CD4-positive, alpha-beta T cell treated with Interleukin-4 for 1 hour (primary cell): ENCODE measurements at places on chromosomes 11 and 22.

DNA sequence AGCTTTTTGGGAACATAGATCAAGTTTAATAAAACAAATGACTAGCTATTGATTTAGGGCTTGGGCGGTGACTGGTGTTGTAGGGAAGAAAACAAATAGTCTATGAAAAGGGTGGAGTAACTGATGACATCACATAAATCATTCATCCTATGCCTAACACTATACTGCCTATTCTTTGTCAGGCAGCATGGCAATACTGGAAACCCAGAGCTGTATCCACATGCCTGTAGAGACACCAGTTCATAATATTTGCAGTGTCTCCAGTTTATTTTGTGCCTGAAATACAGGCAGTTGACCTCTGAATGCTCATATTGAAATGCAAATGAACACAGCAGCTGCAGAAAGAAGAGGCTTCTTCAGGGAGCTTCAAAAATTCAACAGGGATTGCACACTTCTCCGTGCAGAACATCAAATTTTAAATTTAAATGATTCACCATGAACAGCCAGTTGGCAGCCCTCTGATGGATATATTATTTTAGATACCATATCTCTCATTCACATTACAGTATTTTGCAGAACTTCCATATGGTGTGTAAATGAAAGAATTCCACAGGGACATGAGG is 283.1 kb upstream of the CTSC start:
- DNase-seq, result no peak

- no peak for DNase-seq
Observed at GRCh38 chr11:87465716-87466115, 428.0 kb downstream of the TMEM135 start.

DNA sequence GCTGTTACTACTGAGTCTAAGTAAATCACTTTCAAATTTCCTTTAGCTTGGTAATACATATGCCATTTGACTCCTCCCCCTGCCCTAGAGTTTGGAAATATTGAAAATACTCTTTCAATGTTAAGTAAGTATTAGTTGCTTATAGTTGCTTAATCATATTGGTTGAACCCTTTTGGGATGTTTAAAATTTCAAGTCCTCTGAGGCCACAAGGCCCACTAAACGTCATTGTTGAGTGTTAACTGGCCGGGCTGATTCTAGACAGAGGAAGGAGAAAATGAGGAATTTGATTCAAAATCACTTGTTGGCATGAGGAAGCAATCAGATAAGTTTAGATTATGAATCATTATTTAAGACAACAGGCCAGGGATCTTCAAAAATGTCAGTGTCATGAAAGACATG is 8.5 kb downstream of the NAV2 start:
- DNase-seq, result no peak

DNA sequence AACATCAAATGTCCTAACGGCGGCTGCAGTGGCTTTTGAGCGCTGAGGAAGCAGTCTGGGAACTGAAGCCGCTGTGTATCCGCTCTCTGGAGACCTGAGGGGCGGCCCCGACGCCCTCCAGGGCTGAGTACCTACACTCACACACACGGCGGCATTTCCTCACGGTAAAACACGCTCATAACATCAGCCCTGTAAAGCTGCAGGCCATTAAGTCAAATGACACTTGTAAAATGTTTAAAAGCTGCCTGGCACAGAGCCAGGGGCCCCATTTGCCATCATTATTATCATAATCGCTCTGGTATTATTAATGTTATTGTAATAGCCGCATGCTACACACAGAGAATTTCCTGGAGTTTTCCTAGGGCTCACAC is 5.1 kb downstream of the CARS1 start:
- DNase-seq, result no peak

DNA sequence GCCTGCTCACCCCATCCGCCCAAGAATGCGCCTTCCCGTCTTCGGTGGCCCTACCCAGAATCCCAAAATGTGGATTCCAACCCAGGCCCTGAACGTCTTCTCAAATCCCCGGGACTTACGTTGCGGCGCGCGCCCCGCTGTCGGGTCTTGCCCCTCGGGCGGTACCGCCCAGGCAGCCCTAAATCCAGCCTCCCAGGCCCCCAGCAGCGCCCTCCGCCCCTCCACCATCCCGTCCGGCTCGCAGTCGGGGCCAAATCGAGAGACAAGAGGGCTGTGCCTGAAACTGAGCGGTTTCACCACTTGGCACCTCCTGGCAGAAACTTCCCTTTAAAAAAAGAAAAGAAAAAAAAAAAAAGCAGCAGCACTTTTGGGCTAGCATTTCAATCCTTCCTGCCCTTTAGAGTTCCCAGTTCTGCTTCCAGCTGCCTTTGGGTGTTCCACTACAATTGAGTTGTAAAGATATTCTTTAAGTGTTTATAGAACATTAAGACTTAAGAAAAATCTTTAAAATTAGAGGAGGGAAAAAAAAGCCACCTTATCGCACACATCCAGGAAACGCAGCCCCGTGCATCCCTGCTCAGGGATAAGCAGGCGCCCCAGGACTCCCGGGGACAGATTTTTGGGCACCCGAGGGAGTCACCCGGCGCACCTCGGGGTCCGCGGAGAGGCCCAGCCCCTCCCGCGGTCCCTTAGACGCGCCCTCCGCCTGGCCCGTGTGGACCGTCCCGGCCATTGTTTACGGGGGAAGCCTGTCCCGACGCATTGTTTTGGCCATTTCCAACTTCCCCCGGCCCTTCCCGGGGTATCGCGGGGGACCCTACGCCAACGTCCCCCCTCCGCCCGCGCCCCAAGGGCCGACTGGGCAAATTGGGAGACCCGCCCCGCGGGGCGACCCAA is 57.6 kb downstream of the KCNJ4 start:
- DNase-seq, result peak; percentile 43

- peak; percentile 46 for DNase-seq
Observed at GRCh38 chr11:46559815-46560214, 34.0 kb downstream of the AMBRA1 start.

- no peak for DNase-seq
Observed at GRCh38 chr11:2220173-2220771, 48.7 kb upstream of the TH start.

DNA sequence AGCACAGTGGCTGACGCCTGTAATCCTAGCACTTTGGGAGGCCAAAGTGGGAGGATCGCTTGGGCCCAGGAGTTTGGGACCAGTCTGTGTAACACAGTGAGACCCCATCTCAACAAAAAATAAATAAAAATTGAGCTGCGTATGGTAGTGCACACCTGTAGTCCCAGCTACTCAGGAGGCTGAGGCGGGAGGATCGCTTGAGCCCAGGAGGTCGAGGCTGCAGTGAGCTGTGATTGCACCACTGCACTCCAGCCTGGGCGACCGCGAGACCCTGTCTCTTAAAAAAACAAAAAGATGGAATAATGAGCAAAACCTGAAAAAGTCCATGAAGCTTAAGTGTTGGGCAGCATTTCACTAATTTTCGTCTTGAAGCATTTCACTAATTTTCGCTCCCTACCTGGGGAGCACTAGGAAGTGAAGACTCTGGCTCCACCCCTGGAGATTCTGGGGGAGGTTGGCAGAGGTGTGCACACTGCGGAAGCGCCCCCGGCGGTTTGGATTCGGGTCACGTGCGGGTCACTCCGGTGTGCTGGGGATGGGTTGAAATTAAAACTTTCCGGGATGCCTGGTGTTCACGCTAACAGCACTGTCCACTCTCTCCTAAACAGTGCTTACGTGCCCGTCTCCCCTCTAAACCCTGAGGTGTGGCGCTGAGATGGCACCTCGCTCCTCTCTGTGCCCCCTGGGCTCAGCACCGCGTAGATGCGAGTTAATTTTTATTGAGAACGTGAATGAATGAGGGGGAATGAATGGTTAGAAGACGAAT is 906 bp upstream of the NAA40 start:
- DNase-seq, result peak; percentile 23

GRCh38 chr22:36493690-36494110 is 12.3 kb upstream of the TXN2 start:
- peak; percentile 61 for DNase-seq

DNA sequence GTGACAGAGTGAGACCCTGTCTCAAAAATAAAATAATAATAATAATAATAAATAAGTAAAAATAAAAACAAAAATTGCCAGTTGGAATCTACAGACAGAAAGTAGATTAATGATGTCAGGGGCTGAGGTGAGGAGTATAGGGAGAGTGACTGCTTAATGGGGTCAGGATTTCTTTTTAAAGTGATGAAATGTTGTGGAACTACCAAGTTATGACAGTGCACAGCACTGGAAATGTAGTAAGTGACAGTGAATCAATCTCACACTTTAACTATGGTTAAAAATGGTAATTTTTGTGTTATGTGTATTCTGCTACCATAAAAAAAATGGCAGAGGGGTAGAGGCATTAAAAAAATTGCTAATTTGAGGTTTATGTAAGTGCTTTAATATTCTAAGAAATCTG is 87.2 kb downstream of the ATG16L2 start:
- no peak for DNase-seq
